Endodermal cell (in vitro differentiated cells): ENCODE measurements at places on chromosomes 5 and 9. TPM values are rescaled to one million over a fixed set of nuclear protein-coding genes. Genes with fewer than 3 reads are reported as not detected.

The SMC5 gene
- total RNA-seq: 28.5 and 30.0 TPM in 2 replicates

The C5 gene
- total RNA-seq: 91.6 to 103 TPM (median 96.6 TPM) in 3 replicates

The CD74 gene
- total RNA-seq: 11.8 and 12.4 TPM in 2 replicates

The CCDC152 gene
- 3.8 and 4.7 TPM in 2 replicates for total RNA-seq

The GABRA1 gene
- 0.33 TPM in 1 of 2 replicates, not detected in the other for total RNA-seq

The PCDHAC1 gene
- 5.3 and 6.1 TPM in 2 replicates for total RNA-seq

The CERT1 gene
- 64.3 and 73.5 TPM in 2 replicates for total RNA-seq

The HAPLN1 gene
- 0.29 and 1.3 TPM in 2 replicates for total RNA-seq

The NSG2 gene
- not detected in 2 replicates for total RNA-seq

The STKLD1 gene
- 0.95 and 1.9 TPM in 2 replicates for total RNA-seq

The FOXE1 gene
- total RNA-seq: 0.16 TPM in 1 of 3 replicates, not detected in the others
